ENCODE measurements at places on chromosomes 1 and 21.
A peak's percentile ranks its signal among the peaks of the same experiment; 100 is the strongest.

- no peak for DNase-seq
Observed at GRCh38 chr21:43889069-43889468, 24.0 kb downstream of the AGPAT3 start.

GRCh38 chr1:234123867-234124266 lies 219.4 kb downstream of the SLC35F3 start:
- DNase-seq: no peak

DNA sequence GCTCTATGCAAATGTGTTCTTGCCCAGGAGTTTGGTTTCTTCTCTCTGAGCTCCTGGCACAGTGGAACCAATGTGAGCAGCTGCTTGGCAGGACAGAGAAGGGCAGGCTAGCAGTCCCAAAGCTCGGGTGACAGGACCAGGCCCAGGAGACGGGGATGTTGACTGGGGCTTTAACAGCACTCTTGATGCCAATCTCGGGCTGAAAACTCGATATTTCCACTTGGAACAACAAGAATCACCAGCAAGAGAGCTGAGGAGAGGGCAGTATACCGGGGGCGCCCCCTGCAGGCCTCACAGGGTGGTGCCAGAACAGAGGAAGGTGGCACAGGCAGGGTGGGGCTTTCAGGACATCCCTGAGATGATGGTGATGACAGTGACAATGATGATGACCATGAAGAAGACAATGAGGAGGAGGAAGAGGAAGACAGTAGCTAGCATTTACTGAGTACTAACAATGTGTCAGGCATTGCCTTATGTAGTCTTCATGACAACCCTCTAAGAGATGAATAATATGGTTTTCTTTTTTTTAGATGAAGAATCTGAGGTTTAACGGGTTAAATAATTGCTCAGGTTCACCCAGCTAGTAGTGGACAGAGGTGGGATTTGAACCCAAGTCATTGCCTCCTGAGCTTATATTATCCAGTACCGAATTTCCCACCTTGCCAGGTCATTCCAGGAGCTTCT lies 2.7 kb upstream of the KCNJ9 start:
- DNase-seq: peak; percentile 24

- peak; percentile 56 for DNase-seq
Observed at GRCh38 chr1:240169188-240169587, 77.5 kb downstream of the FMN2 start.

- DNase-seq: peak; percentile 74
Observed at GRCh38 chr1:52127181-52128180, 14.4 kb upstream of the ZFYVE9 start.

DNA sequence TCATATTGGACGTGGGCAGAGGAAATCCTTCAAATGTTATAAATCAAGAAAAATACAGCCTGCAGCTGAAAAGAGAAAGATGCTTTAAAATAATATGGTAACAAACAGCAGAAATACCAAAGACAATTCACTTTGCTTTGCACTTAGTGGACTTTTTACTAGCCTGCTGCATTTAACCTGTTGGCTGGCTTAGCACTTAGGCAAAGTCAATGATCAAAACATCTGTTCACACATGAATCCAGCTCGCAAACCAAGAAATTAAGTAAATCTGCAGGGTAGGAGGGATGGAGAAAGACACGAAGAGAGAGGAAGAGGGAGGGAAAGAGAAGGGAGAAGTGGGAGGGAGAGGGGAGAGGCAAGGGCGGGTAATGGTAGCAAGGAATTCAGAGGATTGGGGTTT lies 103.6 kb upstream of the RAB4A start:
- DNase-seq: no peak

DNA sequence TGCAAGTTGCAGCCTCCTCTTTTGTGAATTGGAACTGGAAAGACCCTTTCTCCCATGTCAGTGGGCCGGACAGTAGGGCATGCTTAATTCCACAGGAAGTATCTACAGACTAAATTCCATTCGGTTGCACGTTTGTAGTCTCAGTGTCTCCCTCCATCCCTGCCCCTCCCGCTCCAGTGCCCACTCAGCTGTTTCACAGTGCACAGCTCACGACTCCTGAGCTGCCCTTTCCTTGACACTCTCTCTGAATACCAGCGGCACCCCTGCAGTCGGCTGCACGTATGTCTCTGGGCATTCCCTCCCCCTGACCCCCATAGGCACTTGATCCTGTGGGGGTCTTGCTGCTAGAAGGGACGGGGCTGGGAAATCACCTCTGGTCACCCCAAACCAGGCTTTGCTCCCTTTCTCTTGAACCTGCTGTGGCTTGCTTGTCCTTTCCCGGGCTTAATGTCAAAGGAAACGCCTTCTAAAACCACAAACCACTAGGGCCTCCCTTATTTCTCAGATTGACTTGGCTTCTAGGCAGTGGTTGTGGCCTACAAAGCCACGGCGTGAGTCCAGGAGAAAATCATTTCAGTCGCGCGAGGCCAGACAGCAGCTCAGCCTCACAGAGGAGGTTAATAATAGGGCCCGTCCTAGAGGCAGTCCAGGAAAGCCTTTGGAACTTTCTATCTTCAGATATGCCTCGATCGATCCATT lies 365.3 kb upstream of the PROX1 start:
- no peak for DNase-seq

- DNase-seq: peak; percentile 80
Observed at GRCh38 chr1:64019818-64020217, 183.6 kb upstream of the UBE2U start.

DNA sequence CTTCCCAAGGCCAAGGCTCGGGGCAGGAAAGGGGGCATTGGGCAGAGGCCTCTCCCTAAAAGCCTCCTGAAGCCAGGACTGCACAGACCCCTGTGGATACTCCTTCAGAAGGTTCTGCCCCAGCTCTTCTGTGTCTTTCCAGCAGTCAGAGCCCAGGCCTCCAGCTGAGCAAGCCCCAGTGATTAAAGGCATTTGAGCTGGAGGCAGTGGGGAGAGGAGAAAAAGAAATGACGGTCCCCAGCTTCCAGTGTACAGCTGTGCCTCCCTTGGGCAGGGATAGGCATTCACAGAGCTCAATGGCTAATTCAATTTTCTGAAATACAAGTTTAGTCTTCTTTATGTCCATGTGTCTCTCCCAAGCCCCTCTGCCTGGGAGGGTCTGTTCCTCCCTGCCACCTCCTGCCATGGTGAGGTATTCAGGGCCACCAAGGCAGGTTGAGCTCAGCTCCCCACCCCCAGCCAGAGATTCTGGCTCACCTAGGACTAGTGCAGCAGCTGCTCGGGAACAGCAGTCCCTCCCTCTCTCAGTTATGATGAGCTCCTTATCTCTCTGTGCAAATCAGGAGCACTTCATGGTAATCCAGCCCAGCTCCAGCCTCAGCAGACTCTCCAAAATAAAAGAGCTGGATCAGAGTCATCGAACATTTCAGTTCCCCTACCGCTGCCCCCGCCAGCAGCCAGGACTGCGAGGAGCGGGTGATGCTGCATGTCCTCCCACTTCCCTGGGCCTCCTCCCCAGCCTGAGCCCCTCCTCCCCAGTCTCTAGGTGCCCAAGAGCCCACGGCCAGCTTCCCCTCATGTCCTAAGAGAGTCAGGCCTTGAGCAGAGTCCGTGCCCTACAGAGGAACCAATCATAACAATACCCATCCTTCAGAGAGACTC lies 208.4 kb upstream of the ZC3H12A start:
- DNase-seq: no peak

DNA sequence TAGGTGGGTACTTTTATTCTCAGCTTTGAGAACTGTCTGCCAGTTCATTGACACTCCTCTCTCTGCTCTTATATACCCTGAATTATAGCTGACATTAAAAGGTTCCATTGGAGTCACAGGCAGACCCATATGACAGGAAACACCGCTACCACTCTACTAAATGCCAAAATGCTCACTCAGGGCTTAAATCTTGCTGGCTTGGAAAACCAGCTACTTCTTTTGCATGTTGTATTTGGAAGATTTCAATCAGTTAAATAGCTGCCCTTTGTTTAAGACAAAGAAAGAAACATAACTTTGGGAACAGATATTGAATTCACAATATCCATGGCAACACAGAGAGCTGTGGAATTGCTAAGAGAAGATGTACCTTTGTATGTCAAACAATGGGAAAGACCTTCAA lies 876.5 kb downstream of the USP25 start:
- DNase-seq: no peak

GRCh38 chr1:181079382-181079781 lies 9.1 kb upstream of the IER5 start:
- DNase-seq: no peak

- DNase-seq: no peak
Observed at GRCh38 chr1:108847494-108847893, 9.4 kb downstream of the AKNAD1 start.

GRCh38 chr1:8426996-8427395 lies 109.1 kb downstream of the SLC45A1 start:
- no peak for DNase-seq

DNA sequence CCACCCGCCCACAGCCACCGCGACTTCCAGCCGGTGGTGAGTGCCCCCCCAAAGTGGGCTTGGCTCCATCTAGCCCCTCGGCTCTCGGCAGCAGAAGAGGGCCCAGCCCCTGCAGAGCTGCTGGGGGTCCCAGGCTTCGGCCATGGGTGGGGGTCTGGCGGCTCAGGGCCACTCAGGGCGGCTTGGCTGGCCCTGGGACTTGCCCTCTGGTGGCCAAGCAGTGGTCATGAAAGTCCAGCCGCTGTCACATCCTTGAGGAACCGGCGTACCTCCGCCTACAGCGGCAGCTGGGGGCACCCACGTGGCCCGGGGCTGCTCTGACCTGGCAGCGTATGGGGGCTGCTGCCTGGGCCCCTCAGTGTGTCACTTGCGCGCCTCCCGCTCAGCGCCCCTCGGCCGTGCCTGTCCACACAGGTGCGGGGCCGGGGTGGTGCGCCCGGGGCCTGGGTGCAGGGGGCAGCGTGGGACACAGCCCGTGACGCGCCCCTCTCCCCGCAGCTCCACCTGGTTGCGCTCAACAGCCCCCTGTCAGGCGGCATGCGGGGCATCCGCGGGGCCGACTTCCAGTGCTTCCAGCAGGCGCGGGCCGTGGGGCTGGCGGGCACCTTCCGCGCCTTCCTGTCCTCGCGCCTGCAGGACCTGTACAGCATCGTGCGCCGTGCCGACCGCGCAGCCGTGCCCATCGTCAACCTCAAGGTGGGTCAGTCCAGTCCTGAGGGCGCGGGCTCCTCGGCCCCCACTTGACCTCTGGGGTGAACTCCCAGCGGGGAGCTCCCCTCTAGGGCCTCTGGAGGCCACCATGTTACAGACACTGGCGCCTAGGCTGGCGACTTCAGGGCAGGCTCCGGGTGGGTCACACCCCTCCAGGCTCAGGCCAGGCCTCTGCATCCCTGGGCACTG lies 32.4 kb downstream of the SLC19A1 start:
- no peak for DNase-seq

DNA sequence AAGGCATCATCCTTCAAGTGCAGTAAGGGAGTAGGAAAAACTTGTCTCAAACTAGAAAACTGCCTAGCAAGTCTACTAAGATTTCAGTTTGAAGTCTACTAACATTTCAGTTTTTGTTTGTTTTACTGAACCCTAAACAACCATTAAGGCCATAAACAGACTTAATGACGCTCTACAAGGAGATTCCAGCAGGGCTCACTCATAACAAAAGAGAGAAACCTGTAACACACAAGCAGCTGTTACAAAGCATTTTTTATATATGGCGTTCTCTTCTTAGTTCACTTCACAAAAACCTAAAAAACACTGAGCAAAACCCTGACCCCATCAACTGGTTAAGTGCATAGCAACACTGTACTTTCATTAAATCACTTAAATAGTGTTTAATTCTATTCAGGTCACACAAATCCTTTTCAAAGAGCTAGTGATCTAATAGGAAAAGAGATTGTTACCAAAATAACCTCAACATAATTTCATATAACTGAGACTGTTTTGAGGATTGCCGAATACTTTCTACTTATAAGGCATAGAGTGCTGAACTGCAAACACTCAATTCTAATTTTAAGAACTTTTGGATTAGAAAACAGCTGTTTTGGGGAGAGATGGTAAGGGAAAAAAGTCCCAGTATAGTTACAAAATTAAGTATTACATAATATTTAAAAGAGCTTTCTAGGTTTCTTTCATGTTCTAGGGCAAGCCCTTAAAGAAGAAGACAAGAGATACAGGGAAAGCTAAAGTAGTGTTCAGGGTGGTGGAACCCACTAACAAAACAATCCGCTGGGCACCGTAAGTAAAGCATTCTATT lies 1.4 kb downstream of the B3GALNT2 start:
- DNase-seq: peak; percentile 42

DNA sequence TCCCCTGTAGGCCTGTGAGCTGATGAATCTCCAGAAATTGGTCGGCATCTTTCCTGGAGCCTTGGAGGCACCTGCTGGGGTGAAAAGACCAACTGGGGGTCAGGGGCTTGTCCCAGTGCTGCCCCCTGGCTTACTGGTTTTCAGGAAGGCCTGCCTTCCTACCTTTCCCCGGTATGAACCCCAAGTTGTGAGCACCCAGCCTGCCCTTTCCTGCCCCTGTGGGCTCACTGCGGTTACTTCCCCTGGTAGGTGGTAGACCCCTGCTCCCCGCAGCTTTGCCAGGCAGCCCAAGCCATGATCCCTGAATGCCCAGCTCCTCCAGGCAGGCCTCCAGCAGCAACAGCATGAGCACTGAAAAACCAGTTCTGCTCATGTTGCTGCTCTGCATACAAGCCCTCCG lies 10.2 kb downstream of the DMRTB1 start:
- no peak for DNase-seq

DNA sequence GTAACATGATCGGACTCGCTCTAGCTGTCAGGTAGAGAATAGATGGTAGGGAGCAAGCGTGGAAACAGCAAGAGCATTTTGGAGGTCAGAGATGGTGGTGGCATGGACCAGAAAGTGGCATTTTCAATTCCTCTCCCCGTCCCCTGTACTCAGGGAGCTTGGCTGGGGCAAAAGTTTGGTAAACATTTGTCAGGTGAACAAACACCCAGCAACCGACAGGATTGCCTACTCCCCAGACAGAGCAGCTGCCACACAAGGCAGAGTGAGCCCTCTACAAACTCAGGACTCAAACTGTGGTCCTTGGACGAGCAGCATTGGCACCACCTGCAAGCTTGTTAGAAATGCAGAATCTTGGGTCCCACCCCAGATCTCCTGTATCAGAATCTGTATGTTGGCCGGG lies 14.3 kb downstream of the PTAFR start:
- DNase-seq: no peak

All from iris pigment epithelial cell (primary cell).